ENCODE measurements at places on chromosomes 7 and 10.
A peak's percentile ranks its signal among the peaks of the same experiment; 100 is the strongest.

DNA sequence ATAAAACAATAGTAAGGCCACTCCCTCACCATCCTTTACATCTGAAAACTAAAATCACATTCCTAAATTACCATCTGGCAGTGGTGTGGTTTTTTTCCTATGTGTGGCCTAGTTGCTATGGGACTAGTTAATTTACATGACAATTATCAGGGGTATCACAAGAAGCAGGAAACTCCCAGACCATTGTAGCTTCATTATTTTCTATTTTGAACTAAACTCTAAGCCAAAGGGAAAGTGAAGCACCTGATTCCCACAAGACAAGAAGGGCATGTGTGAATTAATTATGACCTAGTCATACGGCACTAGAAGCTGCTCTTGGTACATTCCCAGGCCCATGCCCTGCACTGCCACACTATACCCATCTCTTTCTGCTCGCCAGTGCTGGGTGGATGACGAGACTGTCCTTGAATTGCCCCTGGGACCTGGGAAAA, 103.4 kb downstream of the ATXN7L1 start:
- DNase-seq: no peak

- no peak for DNase-seq
These were observed 6.3 kb upstream of the GSTK1 start for GRCh38 chr7:143256932-143257331.

DNA sequence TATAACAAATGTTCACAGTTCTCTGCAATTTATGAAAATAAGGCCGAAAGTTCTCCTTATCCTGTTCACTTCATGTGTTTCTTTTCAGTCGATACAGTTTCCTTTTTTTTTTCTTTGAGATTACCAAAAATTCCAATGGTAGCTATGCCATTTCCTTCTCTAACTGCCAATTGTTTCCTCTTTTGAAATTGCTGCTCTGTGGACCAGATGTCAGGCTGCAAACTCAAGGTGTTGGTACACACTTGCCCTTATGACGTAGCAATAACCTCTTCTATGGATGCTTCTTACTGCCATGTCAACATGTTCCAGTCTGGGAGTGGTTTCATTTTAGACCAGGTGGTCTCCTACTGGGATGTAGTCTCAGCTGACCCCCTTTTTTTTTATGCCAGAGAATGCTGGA, 52.9 kb downstream of the CASD1 start:
- no peak for DNase-seq

GRCh38 chr10:24727786-24728185, 4.1 kb upstream of the ARHGAP21 start:
- DNase-seq: no peak

DNA sequence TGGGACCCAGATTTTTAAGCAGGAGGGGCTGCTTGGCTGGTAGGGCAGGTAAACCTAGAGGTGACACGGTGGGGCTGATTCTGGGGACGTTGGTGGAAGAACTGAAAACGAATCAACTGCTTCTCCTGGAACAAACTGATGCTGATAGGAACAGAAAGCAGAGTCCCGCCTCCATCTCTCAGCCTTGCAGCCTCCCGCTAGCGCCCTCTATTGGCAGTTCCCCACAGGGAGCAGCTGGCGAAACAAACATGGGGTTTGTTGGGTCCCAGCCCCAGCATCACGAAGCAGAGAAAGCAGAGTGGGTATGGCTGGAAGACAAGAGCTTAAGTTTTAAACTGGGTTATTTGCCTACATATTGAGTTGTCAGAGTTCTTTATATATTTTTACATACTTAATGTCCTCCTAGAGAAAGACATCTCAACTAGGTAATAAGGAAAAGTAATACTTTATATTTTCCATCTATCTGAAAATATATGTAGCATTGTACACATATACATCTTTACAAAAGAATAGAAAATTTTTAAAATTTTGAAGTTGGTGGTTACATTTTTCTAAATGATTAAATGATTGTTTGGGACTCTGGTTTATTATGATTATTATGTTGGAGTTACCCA, 42.3 kb upstream of the FOXI2 start:
- peak; percentile 81 for DNase-seq

DNA sequence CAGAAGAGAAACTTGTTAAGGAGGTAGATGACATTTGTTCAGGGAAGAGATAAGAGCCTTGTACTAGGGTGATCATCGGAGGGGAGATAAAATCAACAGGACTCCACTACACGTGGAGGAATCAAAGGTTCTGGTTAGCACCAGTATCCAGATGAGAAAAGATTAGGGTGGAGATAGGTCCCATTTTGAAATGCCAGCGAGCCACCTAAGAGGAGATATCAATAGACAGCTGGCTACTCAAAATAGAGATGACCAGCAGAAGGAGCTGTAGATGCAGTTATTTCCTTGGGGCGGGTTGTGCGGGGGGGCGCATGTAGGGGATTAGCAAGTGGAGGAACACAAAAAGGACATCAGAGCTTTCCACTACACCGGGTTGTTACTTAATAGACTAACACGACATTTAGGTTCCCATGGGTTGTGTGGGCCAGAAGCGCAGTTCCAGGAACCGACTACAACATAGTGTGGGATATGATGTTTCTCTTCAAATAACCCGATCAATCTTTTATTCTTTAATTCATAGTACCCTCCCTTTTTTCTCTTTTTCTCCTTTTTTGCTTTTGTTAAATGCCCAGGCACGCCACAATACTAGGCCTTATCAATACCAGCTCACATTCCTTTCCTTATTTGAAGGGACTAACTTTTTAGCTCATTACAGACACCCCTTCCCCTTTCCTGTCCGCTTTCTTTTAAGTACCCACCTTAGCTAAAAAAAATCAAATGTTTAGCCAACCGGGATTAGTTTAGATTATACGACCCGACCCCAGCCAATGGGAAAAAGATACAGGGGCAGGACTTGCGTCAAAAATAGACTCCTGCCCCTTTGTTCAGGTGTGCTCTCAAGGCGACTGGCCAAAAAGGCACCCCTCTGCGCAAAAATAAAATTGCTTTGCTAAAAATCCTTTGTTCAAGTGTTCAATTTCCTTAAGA, 2.0 kb upstream of the KIF11 start:
- DNase-seq: peak; percentile 62

GRCh38 chr10:14616955-14617730, 157.6 kb downstream of the FAM107B start:
- no peak for DNase-seq

DNA sequence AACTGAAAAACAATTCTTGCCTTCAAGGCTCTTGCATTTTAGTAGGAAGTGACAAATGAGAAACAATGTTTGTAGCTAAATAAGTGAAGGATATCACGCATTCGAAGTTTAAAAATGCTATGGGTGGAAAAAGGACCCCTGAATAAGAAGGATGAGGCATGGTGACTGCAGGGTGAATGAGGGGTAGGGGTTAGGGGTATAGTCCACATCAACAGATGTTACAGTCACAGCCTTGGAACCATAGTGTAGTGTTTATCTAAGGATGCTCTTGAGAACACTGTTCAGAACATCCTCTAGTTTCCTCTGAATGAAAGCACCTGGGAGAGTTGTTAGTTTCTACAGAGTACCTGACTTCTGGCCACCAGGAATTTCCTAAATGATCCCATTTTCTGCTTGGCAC, 157.0 kb downstream of the RELN start:
- no peak for DNase-seq

GRCh38 chr7:26492816-26493215, 201.2 kb downstream of the SNX10 start:
- no peak for DNase-seq

GRCh38 chr10:89440226-89441009, 26.1 kb downstream of the IFIT5 start:
- DNase-seq: no peak
